ENCODE measurements at places on chromosomes 6 and 20.
A peak's percentile ranks its signal among the peaks of the same experiment; 100 is the strongest.

DNA sequence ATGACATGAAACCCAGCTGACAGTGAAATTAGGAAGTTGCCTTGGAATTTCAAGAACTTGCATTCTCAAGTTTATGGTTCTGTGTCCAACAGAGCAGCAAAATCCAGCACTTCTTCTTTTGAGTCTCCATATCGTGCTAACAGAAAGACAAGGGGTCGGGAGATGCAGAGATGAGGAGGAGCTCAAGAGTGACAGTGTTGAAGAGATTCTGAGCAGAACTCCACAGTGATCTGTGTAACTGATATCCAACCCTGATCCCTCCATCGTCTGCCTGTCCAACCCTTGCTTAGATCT lies 21.2 kb upstream of the BTN1A1 start:
- DNase-seq, result no peak

- DNase-seq, result no peak
Observed at GRCh38 chr20:58241766-58242465, 13.5 kb upstream of the ANKRD60 start.

DNA sequence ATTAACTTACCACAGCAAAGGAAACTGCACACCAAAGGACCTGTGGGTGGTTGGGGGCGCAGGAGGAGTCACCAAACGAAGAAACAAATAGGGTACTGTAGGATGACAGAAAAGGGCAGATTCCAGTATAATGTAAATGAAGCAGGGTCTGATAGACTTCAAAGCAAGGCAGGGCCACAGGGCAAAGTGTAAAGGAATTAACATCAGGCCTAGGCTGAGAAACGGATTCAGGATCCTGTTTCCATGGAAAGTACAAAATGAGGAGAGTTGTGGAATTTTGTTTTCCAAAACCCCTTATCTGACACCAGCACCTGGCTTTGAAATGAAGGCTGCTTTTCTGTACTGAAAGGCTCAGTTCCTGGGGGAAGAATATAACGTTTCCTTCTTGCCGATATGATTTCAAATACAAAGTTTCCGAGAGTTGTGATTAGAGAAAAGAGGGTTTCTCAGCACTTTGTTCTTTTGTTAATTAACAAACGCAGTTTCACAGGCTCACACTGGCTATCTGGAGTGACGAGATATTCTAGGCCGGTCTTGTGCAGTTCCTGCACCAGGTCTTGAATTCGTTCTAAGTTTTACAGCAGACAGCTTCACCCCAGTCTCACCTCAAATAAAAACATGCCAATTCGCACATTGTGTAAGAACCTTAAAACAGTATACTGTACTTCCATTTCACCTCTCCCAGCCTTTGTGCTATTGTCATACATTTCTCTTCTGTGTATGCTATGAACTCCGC lies 5.8 kb downstream of the DEFB123 start:
- DNase-seq, result no peak

DNA sequence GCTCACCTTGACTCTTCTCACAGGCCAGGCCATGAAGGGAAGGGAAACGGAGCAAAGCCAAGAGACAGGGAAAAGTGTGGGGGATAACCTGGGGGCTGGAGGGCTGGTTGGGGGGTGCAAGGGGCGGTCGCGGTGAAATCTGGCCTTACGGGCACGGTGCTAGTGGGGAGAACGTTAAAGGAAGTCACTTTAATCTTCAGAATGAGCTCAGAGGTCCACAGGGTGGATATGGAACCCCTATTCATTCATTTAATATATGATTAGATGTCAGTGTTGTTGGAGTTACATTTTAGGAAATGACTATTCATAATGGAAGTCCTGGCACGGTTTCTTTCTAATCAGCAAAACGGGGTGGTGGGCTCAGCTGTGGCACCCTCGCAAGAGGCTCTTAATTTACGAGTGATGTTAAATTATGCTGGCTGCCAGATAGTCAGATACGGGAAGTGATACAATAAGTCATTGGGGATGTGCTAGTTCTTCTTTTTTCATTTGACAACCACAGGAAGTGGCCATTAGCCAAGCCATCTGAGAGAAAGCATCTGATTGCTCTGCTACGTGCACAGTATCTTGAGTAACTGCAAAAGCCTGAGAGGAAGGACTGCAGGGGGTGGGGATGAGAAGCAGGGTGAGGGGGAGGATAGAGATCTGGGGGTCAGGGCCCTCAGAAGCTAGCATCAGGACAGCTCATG lies 253.0 kb downstream of the QKI start:
- peak; percentile 8 for DNase-seq

GRCh38 chr20:23868321-23868720 lies 11.2 kb downstream of the CST5 start:
- no peak for DNase-seq
